BJ (cell line): ENCODE measurements at places on chromosomes 2 and 18.

DNA sequence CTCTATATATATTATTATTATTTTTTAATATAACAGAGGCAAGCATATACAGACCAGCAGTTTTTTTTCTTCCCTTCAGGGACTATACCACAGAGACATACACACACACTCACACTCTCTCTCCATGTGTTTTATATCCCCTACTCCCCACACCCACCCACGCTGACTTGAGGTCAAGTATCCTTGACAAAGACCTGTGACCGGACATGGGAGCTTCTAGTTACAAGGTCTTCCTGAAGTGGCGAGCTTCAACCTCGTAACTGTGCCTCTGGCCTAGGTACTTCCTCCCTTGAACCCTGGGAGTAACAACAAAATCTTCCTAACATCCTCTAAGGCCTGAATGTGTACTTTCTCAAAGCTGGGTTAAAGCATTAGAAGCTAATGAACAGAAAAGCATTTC lies 52.5 kb downstream of the POLR1A start:
- no peak for DNase-seq

- DNase-seq = no peak
Measured at GRCh38 chr2:75920859-75921551, 210.3 kb upstream of the GCFC2 start.

DNA sequence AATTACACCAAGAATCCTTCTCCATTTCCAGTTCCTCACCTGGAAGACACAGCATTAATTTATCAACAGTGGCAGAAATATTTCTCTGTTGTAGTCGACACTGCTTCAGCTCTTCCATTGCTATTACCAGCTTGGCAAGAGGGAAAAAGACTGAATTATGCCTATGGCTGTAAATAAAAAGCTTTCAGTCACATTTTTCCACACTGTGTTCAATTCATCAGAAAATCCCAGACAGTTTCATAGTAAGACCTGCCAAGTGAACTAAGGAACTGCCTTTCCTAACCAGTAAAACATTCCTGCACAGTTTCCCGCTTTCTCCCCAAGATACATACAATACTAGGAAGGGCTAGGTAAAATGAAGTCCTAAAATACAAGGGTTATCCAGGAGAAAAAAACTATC lies 94.7 kb downstream of the EXOC6B start:
- no peak for DNase-seq

DNA sequence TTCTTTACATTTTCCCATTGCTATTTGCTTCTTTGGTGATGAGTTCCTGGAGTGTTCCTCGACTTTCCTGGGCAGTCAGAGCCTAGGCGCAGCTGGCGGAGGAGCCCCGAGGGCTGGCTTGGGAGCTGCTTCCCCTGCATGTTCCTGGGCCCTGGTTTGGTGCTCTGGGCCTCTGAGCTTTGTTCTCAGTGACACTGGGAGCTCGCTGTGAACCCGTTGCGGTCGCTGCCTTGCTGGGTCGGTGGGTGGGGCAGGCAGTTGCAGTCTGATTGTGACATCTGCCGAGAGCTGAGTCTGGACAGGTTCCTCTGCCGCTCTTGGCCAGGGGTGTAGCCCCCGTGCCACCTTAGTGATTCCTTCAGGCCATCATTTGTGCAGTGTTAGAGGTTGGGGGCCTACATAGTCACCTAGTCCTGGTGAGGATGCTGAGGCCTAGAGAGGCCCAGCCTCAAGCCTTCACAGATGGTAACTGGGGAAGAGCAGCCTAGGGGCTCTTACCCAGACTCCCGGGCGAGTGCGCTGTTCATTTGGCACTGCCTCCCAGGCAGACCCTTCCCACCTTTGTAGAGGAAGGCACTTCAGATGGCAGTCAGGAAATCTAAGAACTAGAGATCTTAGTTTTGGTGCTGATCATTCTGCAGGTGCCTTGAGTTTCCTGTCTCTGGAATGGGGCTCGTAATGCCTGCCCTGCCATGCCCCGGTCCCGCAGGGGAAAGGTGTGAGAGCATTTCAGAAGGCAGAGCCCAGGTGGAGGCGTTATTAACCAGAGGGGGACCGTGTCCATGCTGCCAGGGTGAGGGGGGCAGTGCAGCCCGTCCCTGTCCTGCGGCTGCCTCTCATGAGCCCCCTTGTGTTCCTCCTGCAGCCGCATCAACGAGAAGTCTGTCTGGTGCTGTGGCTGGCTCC lies 8.4 kb downstream of the ASB1 start:
- DNase-seq = no peak

GRCh38 chr2:232275670-232276069 lies 102.9 kb upstream of the ALPP start:
- no peak for DNase-seq

DNA sequence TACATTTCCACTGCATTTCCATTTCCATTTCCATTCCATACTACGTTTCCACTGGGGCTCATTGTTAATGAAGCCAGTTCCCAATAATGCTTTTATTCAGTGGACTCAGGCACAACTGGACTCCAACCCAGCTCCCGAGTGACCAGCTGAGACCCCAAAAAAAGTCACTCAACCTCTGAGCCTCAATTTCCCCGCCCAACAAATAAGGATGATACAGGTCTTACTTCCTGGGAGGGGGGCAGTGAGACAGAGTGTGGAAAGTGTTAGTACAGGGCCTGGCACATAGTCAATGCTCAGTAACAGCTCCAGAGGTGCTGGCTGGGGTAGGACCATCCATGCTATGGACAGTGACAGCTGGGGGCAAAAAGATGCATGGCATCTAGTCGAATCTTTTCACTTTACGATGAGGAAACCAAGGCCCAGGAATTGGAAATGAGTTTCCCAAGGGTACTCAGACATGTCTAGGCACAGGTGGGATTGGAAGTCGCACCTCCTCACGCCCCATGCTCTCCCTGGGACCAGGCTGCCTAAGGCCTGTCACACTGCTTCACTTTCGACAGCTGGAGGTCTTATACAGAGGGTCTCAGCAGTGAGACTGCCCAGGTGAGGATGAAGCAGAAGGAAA lies 226.5 kb downstream of the ANAPC1 start:
- DNase-seq = no peak

GRCh38 chr18:2923464-2923863 lies 76.7 kb downstream of the EMILIN2 start:
- DNase-seq = no peak

GRCh38 chr2:190190507-190191162 lies 128.1 kb upstream of the MSTN start:
- no peak for DNase-seq

GRCh38 chr2:169736902-169737301 lies 3.3 kb downstream of the KLHL23 start:
- DNase-seq = no peak

DNA sequence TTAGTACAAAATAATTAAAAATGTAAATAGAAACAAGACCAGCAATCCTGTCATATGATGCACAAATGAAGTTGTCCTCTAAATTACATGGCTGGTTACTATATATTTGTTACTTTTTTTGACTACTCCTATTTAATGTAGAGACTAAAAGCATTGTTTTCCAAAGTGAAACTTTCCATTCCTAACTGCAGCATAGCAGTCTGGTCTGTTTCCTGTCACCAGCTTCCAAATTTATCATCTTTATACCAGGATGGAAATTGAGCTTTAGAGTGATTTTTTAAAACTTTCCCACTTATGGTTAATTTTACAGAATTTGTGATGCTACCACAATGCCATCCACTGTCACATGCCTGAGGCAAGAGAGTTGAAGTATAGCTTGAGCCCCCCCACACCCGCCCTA lies 33.5 kb upstream of the RAB27B start:
- DNase-seq = no peak

DNA sequence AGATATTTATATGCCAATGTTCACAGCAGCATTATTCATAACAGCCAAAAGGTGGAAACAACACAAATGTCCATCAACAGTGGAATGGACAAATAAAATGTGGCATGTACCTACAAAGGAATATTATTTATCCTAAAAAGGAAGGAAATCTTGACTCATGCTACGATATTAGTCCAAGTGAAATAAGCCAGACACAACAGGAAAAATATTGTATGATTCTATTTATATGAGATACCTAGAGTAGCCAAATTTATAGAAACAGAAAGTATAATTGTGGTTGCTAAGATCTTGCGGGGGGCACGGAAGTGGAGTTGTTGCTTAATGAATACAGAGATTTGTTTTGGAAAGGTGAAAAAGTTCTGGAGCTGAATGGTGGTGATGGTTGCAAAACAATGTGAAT lies 33.0 kb upstream of the CCDC150 start:
- no peak for DNase-seq

DNA sequence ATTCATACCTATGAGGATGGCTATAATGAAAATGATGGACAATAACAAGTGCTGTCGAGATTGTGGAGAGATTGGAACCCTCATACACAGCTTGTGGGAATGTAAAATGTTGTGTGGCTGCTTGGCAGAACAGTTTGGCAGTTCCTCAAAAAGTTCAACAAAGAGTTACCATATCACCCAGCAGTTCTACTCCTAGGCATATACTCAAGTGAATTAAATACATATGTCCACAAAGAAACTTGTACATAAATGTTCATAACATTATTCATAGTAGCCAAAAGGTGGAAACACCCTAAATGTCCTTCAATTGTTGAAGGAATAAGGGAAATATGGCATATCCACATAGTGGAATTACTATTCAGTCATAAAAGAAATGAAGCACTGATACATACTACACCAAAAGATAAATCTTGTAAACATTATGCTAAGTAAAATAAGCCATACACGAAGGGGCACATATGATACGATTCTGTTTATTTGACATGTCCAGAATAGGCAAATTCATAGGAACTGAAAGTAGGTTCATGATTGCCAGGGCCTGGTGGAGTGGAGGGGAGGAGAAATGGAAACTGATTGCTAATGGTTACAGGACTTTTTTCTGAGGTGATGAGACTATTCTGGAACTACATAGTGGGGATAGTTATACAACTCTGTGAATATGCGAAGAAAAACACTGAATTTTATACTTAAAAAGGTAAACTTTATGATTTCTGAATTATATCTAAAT lies 92.1 kb downstream of the ADAM23 start:
- no peak for DNase-seq

GRCh38 chr2:26578581-26578980 lies 62.6 kb downstream of the CIB4 start:
- DNase-seq = no peak

DNA sequence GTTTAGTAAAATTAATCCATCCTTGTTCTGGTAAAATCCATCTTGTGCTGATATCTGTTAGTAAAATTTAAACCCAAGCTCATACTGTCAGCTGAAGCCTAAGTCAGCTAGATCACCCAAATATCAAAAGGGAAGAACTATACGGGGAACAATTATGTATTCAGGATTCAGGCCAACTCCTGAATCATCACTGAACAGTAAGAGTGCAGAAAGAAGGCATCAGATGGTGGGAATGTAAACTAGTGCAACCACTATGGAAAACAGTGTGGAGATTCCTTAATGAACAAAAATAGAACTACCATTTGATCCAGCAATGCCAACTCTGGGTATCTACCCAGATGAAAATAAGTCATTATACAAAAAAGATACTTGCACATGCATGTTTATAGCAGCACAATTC lies 81.8 kb downstream of the RAPGEF4 start:
- DNase-seq = no peak

- no peak for DNase-seq
Measured at GRCh38 chr2:32118055-32118454, 47.6 kb upstream of the SLC30A6 start.

DNA sequence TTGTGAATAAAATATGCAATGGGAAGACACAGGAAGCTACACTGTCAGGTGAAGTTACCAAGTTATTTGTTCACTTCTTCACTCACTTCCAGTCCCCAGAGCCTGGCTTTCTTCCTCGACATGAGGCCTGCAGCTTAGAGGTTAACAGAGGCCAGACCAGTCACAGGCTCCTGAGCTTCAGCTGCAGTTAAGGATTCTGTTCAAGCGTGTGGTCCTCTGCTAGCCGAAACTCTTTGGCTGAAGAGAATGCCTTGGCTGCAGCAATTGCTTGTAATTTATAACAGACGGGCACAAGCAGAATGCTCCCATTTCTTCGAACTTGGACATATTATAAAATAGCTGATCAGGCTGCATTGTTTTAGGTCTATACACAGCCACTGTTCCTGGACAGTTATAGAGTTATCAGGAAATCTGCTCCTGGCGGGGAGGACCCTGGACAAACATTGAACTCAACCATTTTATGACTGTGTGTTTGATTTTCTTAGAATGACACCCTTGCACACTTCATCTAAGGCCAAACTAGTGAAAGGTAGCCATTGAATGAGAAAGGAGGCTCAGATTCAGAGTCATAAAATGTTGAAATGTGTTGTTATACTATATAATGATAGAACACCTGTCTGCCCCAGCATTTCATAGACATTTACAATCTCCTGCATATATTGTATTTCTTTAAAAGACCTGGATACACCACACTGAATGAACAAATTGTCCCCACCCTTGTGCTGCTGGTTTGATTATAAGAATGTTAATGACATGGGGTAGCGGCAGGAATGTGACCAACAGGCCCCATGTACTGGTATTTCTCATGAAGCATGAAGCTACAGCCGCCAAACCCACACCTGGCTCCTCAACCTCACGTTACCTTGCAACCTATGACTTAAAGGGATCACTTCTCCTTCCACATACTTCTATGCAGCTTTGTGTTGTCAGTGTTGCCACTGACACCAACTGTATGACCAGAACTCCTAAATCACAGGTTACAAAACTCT lies 153.6 kb downstream of the TDRD15 start:
- no peak for DNase-seq

DNA sequence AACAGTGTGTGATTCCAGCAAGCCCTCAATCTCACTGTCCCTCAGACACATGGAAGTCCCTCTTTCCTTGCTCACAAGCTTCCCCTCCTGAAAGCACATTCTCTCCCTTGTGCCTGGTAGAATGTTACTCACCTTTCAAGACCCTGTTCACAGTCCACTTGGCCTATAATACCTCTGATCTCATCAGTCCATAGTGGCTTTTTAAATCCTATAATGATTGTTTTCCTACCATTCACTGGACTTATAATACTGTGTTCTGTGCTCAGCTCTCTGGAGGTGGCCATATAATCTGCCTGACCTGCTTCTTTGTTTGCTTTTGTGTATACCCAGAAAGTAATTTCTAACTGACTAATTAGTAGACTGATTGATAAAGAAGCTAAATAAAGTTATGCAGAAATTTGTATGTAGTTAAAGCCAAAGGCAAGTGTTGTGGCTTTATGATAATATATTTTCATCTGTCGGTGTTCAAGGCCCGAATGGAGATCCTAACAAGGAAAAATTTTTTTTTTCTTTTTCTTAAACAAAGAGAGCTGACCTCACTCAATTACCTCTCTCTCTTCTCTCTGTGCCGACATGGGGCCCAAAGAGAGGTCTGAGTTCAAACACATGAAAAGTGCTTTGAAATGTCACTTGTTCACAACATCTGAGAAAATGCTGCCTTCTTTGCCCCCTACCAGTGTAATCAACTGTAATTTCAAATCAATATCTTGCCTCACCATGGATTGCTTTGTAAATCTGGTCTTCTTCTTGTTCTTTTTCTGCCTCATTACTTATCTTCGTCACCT lies 1033.0 kb upstream of the PIK3C3 start:
- no peak for DNase-seq

GRCh38 chr2:160889439-160890170 lies 270.6 kb upstream of the TANK start:
- no peak for DNase-seq

GRCh38 chr2:241352227-241352626 lies 3.9 kb upstream of the FARP2 start:
- no peak for DNase-seq

GRCh38 chr2:26477911-26478253 lies at the start of gene OTOF:
Gene OTOF, minus strand, starts transcription at chr2:26478124.
- DNase-seq = peak; percentile 18

GRCh38 chr18:60664736-60665135 lies 292.2 kb upstream of the MC4R start:
- no peak for DNase-seq
